ENCODE measurements at places on chromosomes 5 and 9. TPM values are rescaled to one million over a fixed set of nuclear protein-coding genes. Genes with fewer than 3 reads are reported as not detected.

C5orf52 gene
- not detected for total RNA-seq

OGN gene
- total RNA-seq = not detected

ADGRD2 gene
- not detected for total RNA-seq

PIK3R1 gene
- 22.2 TPM for total RNA-seq

FRRS1L gene
- total RNA-seq = 0.10 TPM

FOXD4L5 gene
- not detected for total RNA-seq

MCTP1 gene
- 9.0 TPM for total RNA-seq

SPINK4 gene
- total RNA-seq = not detected

SLC34A3 gene
- not detected for total RNA-seq

C9orf50 gene
- total RNA-seq = not detected

PAEP gene
- total RNA-seq = not detected

FGFR4 gene
- 6.2 TPM for total RNA-seq

PRRC1 gene
- 66.0 TPM for total RNA-seq

ROPN1L gene
- total RNA-seq = 4.2 TPM

FCN2 gene
- not detected for total RNA-seq

LMNB1 gene
- total RNA-seq = 41.4 TPM

WDR38 gene
- total RNA-seq = not detected

PCDHGA6 gene
- 6.6 TPM for total RNA-seq

SHISAL2B gene
- total RNA-seq = not detected

NKD2 gene
- 2.2 TPM for total RNA-seq

SETX gene
- total RNA-seq = 62.4 TPM

MEGF10 gene
- total RNA-seq = 15.5 TPM

SPOCK1 gene
- total RNA-seq = 24.4 TPM

PCDHGA7 gene
- 5.3 TPM for total RNA-seq

BNC2 gene
- 19.0 TPM for total RNA-seq

BTNL3 gene
- not detected for total RNA-seq

PCDHGA10 gene
- 12.4 TPM for total RNA-seq

CENPK gene
- total RNA-seq = 12.4 TPM

FOXE1 gene
- 0.06 TPM for total RNA-seq

LURAP1L gene
- total RNA-seq = 10.8 TPM

IFNA10 gene
- total RNA-seq = not detected

AGXT2 gene
- not detected for total RNA-seq

ZNF618 gene
- total RNA-seq = 20.7 TPM

ENTPD8 gene
- total RNA-seq = 0.10 TPM

SLC34A1 gene
- not detected for total RNA-seq

CNTLN gene
- total RNA-seq = 3.9 TPM

GLRA1 gene
- total RNA-seq = not detected

NEURL1B gene
- total RNA-seq = 15.2 TPM

PKN3 gene
- total RNA-seq = 14.8 TPM

IFNK gene
- not detected for total RNA-seq

ZNF367 gene
- total RNA-seq = 1.8 TPM

ELL2 gene
- total RNA-seq = 17.9 TPM

SLC6A19 gene
- total RNA-seq = not detected

RAD50 gene
- 18.6 TPM for total RNA-seq

MEIKIN gene
- total RNA-seq = not detected

SLC9A3 gene
- 3.1 TPM for total RNA-seq

PCDHB13 gene
- 3.0 TPM for total RNA-seq

HRH2 gene
- total RNA-seq = 0.06 TPM

PGM5 gene
- 1.4 TPM for total RNA-seq

GFRA3 gene
- not detected for total RNA-seq

SLC44A1 gene
- total RNA-seq = 28.7 TPM

UNC13B gene
- total RNA-seq = 38.9 TPM

TAF11L10 gene
- not detected for total RNA-seq

MYOT gene
- not detected for total RNA-seq

Data from glomerular endothelial cell (primary cell).